ENCODE measurements at places on chromosomes 5 and 9.
A peak's percentile ranks its signal among the peaks of the same experiment; 100 is the strongest.

DNA sequence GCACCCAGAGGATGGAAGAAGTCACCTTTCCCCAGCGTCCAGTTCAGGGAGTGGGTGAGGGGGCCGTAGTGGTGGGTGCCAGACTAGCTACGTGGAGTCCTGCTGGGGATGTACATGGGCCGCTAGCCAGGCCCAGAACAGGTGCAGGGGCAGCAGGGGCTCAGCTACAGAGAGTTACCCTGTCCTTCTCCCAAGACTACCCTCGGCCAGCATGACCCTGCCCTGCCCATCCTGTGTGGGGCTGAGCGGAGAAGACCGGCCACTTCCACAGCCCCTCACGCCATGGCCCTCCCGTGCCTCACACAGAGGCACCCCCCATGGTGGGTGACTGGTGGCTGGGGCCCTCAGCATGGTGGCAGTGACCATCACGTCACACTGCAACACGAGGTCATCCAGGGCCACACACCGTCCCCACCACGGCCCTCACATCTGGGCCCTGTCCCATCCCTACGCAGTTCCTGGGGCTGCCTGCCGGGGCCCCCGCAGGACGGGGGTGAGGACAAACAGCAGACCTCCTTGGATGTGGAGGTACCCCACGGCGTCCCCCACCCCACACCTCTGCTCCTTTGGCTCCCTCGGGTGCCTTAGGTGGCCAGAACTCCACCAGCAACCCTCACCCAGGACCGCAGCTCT lies 977 bp upstream of the DPP7 start:
- no peak for DNase-seq

DNA sequence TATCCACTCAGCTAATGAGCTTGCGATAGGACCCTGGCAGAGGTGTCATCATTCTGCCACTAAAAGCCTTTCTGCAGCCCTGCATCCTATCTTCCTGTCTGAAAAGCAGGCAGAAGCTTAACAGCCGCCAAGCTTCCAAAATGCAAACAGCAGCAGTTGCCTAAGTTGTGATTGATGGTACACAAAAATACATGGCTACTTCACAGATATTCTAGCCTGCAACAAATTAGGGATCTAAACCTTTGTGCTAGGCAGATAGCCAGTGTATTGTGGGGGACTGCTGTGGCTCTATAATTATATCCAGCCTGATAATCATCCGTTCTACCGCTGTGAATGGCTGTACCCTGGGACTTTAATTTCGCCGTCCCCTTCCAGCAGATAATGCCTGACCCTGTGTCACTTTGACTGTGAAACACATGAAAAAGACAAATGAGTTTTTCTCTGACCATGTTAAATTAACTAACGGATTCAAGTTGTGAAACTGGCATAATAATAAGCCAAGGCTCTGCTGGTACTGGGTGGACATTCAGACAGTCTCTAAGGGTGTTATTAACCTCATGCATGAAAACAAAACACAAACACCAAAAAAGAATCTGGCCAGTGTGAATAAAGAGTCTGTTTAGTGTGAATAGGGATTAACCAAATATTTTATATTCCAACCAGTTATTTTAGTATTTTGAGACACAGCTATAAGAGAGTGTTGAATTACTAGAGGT lies 45.9 kb downstream of the SEMA6A start:
- no peak for DNase-seq

- DNase-seq = no peak
These were observed 3.9 kb downstream of the NIPAL4 start for GRCh38 chr5:157463621-157464518.

- no peak for DNase-seq
These were observed 38.1 kb upstream of the C5orf47 start for GRCh38 chr5:173950829-173951228.

GRCh38 chr9:99907208-99907532 lies 716 bp downstream of the STX17 start:
- DNase-seq = no peak

GRCh38 chr9:89797255-89797654 lies 192.4 kb downstream of the GADD45G start:
- no peak for DNase-seq

- DNase-seq = no peak
These were observed 11.1 kb upstream of the CTSL start for GRCh38 chr9:87714819-87715218.

- no peak for DNase-seq
These were observed 32.6 kb downstream of the CDKN2A start for GRCh38 chr9:21961569-21961968.

DNA sequence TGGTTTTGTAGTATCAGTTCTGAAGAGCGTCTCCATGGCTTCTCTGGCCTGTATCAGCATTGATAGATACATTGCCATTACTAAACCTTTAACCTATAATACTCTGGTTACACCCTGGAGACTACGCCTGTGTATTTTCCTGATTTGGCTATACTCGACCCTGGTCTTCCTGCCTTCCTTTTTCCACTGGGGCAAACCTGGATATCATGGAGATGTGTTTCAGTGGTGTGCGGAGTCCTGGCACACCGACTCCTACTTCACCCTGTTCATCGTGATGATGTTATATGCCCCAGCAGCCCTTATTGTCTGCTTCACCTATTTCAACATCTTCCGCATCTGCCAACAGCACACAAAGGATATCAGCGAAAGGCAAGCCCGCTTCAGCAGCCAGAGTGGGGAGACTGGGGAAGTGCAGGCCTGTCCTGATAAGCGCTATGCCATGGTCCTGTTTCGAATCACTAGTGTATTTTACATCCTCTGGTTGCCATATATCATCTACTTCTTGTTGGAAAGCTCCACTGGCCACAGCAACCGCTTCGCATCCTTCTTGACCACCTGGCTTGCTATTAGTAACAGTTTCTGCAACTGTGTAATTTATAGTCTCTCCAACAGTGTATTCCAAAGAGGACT lies 1.5 kb downstream of the GPR21 start:
- DNase-seq = no peak

DNA sequence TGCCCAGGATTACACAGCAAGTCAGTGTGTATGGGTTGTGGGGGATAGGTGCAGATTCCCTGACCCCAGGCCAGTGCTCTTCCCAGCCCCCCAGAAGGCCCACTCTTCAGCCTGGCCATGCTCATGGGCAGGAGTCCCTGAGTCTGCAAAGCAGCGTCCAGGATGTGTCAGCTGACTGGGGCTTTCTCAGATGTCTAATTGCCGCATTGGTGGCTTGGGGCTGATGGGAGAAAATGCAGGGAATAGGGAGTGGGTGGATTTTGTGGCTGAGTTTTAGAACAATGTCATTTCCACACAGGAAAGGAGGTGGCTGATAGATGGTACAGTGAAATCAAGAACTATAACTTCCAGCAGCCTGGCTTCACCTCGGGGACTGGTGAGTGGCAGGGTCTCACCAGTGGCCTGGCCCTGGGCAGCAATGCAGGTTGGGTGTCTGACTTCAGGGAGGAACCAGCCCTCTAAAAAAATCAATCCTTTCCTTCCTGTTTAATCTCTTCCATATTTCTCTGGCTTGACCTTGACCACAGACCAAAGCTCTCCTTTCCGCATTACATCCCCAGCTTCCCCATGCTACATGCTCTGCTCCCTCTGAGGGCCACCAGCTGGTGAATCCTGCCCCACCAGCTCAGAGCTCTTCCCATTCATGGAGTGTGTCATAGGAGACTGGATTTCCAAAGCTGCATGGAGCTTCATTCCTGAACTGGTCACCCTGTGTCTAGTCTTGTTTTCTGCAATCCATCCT lies 14.2 kb downstream of the GLIPR2 start:
- DNase-seq = no peak

GRCh38 chr9:35557320-35557719 lies 47.7 kb upstream of the TESK1 start:
- DNase-seq = no peak

- DNase-seq = no peak
These were observed 83.7 kb upstream of the TMED7 start for GRCh38 chr5:115709585-115709984.

DNA sequence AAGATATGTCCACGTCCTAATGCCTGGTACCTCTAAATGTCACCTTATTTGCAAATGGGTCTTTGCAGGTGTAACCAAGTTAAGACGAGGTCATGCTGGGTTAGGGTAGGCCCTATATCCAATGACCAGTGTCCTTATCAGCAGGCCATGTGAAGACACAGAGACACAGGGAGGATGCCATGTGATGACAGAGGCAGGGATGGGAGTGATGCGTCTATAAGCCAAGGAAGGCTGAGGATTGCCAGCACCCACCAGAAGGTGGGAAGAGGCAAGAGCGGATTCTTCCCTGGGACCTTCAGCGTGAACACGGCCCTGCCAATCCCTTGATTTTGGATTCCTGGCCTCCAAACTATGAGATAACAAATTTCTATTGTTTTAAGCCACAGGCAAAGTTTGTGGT lies 123.4 kb upstream of the CXCL14 start:
- DNase-seq = no peak

DNA sequence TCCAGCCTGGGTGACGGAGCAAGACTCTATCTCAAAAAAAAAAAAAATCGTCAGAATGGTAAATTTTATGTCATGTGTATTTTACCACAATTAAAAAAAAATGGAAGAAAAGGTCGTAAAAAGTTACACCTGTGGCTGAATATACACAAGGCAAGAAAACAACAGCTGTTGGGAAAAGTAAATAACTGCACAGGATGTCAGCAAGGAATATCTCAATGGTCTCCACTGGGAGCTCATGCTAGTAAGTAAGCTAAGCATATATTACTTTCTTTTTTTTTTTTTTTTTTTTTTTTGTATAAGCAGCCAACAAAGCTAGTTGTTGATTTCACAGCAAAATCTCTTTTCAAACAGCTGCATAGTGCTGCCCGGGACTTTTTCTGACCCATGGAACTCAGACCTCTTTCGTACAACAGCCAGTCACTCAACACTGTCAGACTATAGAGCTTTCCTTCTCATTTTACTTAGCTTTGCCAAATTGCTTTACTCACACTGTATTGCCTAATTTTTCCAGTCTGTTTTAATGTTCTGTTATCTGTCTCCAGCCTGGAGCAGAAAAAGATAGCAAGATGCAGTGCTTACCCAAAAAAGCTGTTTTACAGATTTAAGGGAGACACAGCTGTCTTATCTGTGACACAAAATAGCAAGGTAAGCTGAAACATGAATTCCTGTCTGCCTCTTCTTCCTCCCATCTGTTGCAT lies 175.9 kb downstream of the ENC1 start:
- no peak for DNase-seq

GRCh38 chr5:124652892-124653441 lies 93.5 kb downstream of the ZNF608 start:
- DNase-seq = no peak

DNA sequence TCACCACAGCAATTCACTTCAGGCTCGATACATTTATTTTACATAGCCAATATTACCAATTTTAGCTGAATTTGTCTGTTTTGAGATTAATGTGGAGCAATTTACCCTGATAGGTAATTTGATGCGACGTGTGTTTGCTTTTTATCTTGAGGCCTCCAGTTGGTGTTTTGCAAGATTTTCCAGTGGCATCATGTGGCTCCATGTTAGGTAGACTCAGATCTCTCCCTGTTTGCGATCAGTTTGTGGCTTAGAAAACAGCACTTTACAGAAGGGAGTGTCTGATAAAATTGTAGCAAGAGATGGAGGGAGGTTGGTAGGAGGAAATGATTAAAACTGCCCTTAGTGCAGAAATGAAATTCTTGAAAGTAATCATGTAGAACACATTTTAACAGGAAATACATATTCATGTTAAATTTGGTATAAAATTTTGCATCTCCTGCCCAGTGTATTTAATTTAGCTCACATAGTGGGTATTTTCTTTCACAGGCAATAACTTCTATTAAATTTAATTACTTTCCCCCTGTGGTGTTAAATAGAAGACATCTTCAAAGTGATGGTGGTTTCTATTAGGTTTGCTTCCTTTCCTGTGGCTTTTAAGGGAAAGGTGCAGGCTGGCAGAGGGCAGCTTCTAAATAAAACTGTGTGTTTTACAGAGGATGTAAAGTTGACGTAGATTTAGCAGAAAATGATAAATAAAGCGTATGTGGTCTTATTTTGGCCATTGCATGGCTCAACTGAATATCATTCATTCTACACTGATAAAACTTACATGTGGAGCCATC lies 135.8 kb downstream of the KDM4C start:
- no peak for DNase-seq

GRCh38 chr9:131068076-131068816 lies 28.1 kb upstream of the AIF1L start:
- DNase-seq = no peak

- no peak for DNase-seq
These were observed 35.6 kb downstream of the SKIC3 start for GRCh38 chr5:95519151-95519550.

- DNase-seq = no peak
These were observed 3.3 kb downstream of the DNM1 start for GRCh38 chr9:128206484-128206883.

- DNase-seq = peak; percentile 14
These were observed 370.0 kb downstream of the ZSWIM6 start for GRCh38 chr5:61701877-61702602.

- DNase-seq = no peak
These were observed 10.6 kb upstream of the TRPC7 start for GRCh38 chr5:136375920-136376319.

DNA sequence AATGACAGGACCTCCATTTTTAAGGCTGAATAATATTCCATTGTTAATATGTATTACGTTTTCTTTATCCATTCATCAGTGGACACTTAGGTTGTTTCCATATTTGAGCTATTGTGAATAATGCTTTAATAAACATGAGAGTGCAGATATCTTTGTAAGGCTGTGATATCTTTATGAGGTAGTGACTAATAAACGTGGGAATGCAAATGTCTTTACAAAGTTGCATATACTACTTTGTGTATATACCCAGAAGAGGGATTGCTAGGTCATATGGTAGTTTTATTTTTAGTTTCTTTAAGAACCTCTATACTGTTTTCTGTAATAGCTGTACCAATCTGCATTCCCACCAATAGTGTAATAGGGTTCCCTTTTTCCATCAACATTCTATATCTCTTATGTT lies 148.7 kb downstream of the FOCAD start:
- DNase-seq = no peak

GRCh38 chr5:88377240-88377639 lies 108.6 kb upstream of the TMEM161B start:
- no peak for DNase-seq

DNA sequence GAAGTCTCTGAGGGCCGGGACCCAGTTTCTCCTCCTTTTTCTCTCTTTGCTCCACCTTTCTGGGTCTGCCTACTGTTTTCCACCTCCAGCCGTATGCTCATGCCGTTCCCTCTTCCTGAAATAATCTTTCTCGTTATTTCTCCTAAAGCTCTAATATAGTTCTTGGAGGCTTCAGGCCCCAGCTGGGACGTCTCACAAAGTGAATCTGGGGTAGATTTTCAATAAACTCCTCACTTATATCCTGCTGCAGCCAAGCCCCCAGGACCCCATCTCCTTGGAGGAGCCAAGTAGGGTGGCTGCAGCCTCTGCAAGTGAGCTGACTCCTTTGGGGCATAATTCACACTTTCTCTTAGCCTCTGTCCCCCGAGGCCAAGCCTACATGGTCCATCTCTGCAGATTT lies 14.2 kb upstream of the CRB2 start:
- DNase-seq = no peak

DNA sequence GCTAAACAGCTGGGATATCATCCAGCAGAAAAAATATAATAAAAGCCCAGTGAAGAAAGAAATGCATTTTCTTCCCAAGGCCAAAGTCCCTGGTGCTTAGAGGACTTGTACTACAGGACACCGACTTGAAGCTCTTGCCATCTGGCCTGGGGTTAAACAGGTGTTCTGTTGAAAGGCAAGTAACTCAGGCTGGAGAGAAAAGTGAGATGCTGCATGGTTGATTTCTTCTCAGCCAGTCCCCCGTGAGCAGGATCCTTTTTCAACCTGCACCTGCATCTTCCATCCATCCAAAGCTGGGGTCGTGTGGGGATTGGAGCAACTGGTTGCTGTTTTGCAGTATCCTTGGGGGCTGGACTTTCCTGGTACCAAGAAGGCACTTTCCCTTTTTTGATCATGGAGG lies 146.1 kb upstream of the RPS23 start:
- no peak for DNase-seq

GRCh38 chr5:40401284-40402006 lies 278.3 kb upstream of the PTGER4 start:
- no peak for DNase-seq

Data from GM06990 (cell line).